ENCODE measurements at places on chromosomes 1 and 21. TPM values are rescaled to one million over a fixed set of nuclear protein-coding genes. Genes with fewer than 3 reads are reported as not detected.

Gene ITLN1
- total RNA-seq, result not detected

Gene EXTL2
- total RNA-seq, result 8.1 TPM

Gene ENSA
- total RNA-seq, result 83.7 TPM

Gene PPFIA4
- total RNA-seq, result under 0.01 TPM

Gene FBXO2
- 0.27 TPM for total RNA-seq

Gene LMX1A
- total RNA-seq, result not detected

Gene IFNGR2
- total RNA-seq, result 31.8 TPM

Gene ZSWIM5
- 2.7 TPM for total RNA-seq

Gene C1QC
- total RNA-seq, result under 0.01 TPM

Gene CSMD2
- not detected for total RNA-seq

Gene RUNX3
- 22.9 TPM for total RNA-seq

Gene RHEX
- total RNA-seq, result 46.0 TPM

Gene FAM177B
- total RNA-seq, result 0.27 TPM

Gene CNIH4
- total RNA-seq, result 13.5 TPM

Gene VWA5B1
- total RNA-seq, result under 0.01 TPM

Gene CTSS
- 66.5 TPM for total RNA-seq

Gene FOXO6
- 0.27 TPM for total RNA-seq

Gene ITLN2
- total RNA-seq, result not detected

Gene LCE1C
- not detected for total RNA-seq

Gene UQCRH
- 233 TPM for total RNA-seq

Gene TMEM54
- total RNA-seq, result under 0.01 TPM

Gene MARCKSL1
- 34.5 TPM for total RNA-seq

Gene C1orf146
- total RNA-seq, result not detected

Gene GREM2
- not detected for total RNA-seq

Gene BNIPL
- under 0.01 TPM for total RNA-seq

Gene PSMB4
- total RNA-seq, result 461 TPM

Gene CITED4
- 4.6 TPM for total RNA-seq

Gene RGL1
- 0.27 TPM for total RNA-seq

Gene PPIAL4G
- under 0.01 TPM for total RNA-seq

Gene CYP4X1
- not detected for total RNA-seq

Gene CFHR4
- total RNA-seq, result not detected

Gene CELA2B
- not detected for total RNA-seq

Gene SLC25A33
- 4.0 TPM for total RNA-seq

Gene TMOD4
- under 0.01 TPM for total RNA-seq

Gene PRKAA2
- total RNA-seq, result under 0.01 TPM

Gene SYPL2
- not detected for total RNA-seq

Gene COL24A1
- total RNA-seq, result 6.7 TPM

Gene PTAFR
- 5.4 TPM for total RNA-seq

Gene FMN2
- not detected for total RNA-seq

Gene PHC2
- total RNA-seq, result 60.1 TPM

Gene GRIK1
- total RNA-seq, result not detected

Gene TEDDM1
- not detected for total RNA-seq

Gene PRAMEF2
- not detected for total RNA-seq

Gene KCNN3
- total RNA-seq, result under 0.01 TPM

Gene CD84
- total RNA-seq, result 24.2 TPM

Gene MEX3A
- 3.2 TPM for total RNA-seq

Gene GBP4
- 46.3 TPM for total RNA-seq

Gene DDR2
- total RNA-seq, result 0.27 TPM

Gene AXDND1
- total RNA-seq, result 0.27 TPM

Gene SOX13
- 0.81 TPM for total RNA-seq

Gene MROH9
- total RNA-seq, result not detected

Gene RXFP4
- total RNA-seq, result not detected

Gene MIA3
- 66.0 TPM for total RNA-seq

Gene TNNT2
- total RNA-seq, result not detected

Gene CPT2
- total RNA-seq, result 30.2 TPM

Gene GPR3
- total RNA-seq, result 4.3 TPM

Gene CHD5
- 0.54 TPM for total RNA-seq

Gene LCE3E
- not detected for total RNA-seq

Gene TSPEAR
- not detected for total RNA-seq

Measured in hematopoietic multipotent progenitor cell (in vitro differentiated cells).